ENCODE measurements at places on chromosomes 2 and 18.

DNA sequence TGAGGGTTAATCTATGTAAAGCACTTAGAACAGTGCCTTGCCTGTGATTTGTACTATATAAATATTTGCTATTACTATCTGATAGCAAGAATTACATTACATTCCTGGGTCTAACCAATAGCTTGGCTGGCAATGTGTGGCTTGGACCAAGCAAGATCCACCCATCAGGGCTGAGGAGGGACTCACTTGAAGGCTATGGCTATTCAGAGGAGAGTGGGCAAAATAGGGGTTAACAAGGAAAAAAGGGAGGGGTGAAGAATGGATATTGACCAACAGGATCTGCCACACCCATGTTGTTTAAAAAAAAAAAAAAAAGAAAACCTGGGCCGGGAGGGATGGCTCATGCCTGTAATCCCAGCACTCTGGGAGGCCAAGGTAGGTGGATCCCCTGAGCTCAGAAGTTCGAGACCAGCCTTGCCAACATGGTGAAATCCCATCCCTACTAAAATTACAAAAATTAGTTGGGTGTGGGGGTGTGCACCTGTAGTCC, 20.0 kb upstream of the TMBIM1 start:
- no peaks in the 10 kb centered on the region for H3K27me3 ChIP-seq
- no peaks in the 10 kb centered on the region for H3K36me3 ChIP-seq
- H3K4me1 ChIP-seq: peaks cover 21% of the 10 kb centered on the region
- H3K4me3 ChIP-seq: no peak overlapping the region
- no peak for DNase-seq
- no peak overlapping the region for H3K27ac ChIP-seq

- H3K36me3 ChIP-seq: no peaks in the 10 kb centered on the region
- H3K27ac ChIP-seq: no peak overlapping the region
- no peak overlapping the region for H3K4me3 ChIP-seq
- no peaks in the 10 kb centered on the region for H3K4me1 ChIP-seq
Observed at GRCh38 chr2:119024568-119024967, 82.6 kb downstream of the MARCO start.

- no peak for DNase-seq
- no peaks in the 10 kb centered on the region for H3K27me3 ChIP-seq
- H3K4me3 ChIP-seq: no peak overlapping the region
Observed at GRCh38 chr2:204645018-204645773, 99.9 kb downstream of the PARD3B start.

DNA sequence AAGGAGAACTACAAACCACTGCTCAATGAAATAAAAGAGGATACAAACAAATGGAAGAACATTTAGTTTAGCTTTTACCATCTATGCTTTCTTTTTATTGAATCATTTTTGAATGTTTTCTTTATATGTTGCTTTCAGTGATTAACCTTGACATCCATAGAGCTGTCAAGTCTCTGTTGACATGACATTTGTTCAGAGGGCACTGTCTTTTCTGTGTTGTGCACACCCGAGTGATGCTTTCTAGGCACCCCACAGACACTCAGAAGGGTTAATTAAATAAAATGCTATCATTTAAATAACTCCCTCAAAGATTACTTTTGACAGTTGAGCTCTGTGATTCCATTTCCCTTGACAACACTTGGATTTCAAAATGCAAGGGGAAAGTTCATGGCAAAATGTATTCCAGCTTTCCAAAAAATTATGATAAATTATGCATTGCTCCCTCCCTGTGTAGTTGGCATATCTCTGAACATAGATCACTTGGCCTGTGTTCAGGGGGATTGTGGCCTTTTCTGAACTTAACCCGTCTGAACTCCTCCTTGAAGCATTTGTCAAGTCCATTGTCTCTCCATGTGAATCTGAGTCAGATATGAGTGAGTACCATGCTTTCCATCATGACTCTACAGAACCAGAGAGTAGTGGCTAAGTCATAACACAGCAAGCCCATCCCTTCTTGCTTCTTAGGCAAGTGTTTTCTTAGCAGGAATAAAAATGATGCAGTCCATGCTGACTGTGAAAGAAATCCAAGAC, 372.6 kb downstream of the RPRM start:
- no peaks in the 10 kb centered on the region for H3K27me3 ChIP-seq
- H3K4me3 ChIP-seq: no peak overlapping the region
- DNase-seq: no peak
- H3K36me3 ChIP-seq: no peaks in the 10 kb centered on the region
